ENCODE measurements at places on chromosomes 16 and 17.

DNA sequence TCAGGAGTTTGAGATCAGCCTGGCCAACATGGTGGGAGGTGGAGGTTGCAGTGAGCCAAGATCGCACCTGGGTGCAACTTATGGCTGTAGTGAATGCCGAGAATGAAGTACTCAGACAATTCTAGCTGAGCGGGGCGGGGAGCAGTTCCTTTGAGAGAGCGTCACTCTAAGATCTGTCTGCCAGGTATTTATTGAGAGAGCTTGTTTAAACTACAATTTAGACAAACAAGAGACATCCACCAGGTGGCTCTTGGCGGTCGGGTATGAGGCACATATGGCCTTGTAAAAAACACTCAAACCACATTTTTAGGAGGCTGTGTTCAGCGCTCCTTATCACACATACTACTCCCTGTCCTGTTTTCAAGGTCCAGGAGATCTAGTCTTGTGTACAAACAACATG, 40.6 kb upstream of the CDH1 start:
- DNase-seq = no peak

- DNase-seq = no peak
Observed at GRCh38 chr16:58933186-58933585, 199.1 kb upstream of the GOT2 start.

DNA sequence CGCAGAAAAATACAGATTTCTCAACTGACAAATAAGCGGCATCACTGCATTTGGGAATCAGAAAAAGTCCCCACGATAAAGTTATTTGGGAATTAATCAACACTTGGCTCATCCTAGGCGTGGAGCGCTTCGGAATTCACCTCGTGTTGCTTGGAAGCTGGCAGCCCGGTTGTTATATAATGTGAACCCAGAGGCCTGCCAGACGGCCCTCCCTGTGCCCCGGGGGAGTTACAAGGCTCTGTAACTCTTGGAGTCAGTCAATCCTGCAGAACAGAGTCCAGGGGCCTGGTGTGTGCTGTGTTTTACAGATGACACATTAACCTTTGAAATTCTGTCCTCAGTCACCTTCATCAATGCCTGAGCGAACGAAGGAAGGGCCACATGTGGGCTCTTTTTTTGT, 111.1 kb downstream of the PITPNC1 start:
- DNase-seq = no peak

DNA sequence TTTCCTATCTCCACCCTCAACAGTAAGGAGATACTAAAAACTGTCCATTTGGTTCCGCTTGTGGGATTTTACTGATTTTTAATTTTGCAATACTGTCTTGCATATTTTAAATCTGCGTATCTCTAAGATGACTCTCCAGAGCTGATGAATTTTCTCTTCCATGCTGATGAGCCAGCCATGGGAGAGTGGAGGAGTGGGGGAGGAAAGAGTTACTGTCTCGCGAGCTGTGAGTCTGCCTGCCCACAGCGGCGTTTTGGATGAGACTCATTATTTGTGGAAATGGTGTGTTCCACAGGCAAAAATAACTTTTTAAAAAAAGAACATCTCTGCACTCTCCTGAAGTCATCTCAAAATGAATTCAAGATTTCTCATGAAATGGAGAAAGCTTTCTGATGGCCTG, 34.6 kb upstream of the MYOCD start:
- DNase-seq = no peak

DNA sequence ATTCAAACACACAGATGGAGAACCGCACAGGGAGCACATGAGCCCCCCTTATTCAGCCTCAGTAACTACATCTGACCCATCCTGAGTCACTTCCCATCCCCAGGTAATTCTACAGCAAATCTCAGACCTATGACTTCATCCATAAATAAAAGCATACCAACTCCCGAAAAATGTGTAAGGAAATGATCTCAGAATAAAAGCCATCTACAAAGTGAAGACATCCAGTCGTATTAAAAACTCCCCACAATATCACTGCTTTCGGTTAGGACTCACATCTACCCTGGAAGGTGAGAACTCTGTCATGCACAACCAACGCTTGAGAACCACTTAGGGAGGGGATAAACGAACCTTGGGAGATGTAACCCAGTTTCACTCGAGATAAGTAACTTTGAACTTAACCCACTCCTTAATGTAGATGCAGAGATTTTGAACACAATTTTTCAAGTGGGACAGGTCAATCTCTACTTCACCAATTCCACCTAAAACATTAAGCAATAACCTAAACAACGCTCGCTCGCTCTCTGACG, 1.3 kb downstream of the USP36 start:
- no peak for DNase-seq

- peak; percentile 85 for DNase-seq
Observed at GRCh38 chr16:86988920-86989696, 328.1 kb downstream of the C16orf95 start.

DNA sequence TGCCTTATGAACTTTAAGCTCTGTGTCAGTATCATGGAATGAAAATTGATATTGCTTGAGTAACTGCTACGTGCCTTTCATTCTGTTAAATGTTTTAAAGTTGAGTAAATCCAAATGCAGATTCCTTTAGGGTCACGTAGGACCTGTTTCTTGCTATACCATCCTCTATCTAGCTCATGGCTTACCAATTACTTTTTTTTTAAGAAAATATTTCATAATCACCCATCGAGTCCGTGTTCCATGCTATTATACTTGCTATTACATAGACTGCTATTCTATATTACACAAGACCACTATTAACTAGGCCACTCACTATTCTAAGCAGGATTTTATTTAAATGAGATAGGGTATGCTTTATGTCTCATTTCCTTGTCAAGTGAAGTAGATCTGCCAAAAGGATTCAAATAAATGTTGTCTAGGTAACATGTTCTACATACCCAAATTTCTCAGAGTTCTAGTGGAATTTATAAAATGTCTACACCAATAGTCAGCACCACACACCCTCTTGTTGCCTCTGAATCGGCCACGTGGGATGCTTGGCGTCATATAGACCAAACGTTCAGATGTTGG, 11.9 kb downstream of the ANKFN1 start:
- DNase-seq = no peak

DNA sequence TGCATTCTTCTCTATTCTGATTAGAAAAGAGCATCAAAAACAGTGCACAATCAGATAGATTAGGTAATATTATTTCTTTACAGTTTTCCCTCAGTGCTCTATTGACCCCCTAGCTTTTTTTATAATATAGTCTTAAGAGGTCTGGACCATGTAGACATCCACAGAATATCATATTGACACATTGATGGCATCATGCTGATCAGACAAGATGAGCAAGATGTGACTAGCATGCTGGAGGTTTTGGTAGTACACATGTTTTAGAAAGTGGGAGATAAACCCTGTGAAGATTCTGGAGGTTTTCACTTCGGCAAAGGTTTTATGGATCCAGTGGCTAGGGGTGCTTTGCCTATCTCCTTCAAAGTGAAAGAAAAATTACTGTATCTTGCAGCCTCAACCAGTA, 2.8 kb upstream of the ABCA8 start:
- DNase-seq = no peak

DNA sequence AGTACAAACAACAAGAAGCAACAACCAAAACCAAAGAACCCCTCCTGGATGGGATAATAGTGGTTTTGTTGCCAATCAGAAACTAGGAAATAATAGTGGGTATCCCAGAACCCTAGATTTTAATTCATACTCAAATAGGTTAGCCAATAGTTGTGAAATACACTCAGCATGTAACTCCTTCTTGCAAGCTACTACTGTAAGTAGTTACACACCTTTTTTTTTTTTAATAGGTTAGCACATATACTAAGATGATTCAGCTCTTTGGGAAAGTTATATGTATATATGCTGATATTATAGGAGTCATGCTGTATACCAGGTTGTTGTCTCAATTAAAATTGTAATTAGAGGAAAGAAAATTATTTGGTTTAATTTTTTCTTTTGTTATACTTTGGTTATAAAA, 92.5 kb upstream of the HAS3 start:
- no peak for DNase-seq

DNA sequence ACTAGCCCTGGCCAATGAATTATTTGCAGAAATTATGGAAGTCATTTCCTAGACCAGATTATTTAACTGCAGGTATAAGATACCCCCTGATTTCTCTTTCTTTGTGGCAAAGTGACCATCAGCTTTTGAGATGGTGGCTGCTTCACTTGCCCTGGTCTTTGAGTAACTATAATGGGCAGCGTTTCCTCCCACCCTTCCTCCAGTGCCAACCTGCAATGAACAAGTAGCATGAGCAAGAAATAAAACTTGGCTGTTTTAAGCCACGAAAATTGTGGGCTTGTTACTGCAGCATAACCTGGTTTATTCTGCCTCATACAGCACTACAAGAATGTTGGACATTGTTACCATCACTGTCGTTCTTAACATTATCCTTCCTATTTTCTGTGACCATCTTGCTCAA, 105.3 kb downstream of the CYLD start:
- no peak for DNase-seq

DNA sequence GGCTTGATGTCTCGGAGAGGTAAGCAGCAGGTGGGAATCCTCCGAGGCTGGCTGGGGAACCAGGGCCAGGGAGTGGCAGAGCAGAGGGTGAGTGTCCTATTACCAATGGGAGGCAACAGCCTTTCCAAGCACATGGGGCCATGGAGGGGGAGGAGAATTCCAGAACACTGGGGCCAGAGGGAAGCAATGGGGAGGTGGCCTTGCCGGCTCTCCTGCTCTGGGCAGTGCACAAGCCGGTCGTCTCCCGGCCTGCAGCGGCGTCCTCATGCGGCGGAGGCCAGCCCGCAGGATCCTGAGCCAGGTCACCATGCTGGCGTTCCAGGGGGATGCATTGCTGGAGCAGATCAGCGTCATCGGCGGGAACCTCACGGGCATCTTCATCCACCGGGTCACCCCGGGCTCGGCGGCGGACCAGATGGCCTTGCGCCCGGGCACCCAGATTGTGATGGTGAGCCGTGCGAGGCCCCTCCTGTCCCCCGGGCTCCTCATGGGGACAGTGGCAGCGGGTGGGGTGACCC, 21.9 kb downstream of the SGSH start:
- no peak for DNase-seq

DNA sequence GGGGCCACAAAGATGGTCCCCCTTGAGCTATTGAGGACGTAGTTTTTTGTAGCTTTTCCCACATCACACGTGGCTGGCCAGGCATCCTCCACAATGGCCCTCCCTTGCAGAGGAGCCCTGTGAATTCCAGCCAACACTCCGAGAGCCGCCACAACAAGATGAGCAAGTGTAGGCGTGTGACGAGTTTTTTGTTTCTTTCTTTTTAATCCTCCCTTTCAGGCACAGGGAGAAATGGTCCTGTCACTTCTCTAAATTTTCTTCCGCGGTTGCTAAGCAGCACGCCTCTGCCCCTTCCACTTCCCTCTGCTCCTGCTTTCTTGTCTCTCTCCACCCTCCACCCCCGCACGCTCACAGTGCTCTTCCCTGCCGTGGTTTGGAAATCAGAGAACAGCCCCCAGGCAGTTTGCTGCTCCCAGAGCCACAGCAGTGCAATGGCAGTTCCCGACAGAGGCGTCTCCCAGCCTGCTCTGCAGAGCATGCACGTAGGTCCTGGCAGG, 68.0 kb upstream of the MRTFB start:
- DNase-seq = no peak

DNA sequence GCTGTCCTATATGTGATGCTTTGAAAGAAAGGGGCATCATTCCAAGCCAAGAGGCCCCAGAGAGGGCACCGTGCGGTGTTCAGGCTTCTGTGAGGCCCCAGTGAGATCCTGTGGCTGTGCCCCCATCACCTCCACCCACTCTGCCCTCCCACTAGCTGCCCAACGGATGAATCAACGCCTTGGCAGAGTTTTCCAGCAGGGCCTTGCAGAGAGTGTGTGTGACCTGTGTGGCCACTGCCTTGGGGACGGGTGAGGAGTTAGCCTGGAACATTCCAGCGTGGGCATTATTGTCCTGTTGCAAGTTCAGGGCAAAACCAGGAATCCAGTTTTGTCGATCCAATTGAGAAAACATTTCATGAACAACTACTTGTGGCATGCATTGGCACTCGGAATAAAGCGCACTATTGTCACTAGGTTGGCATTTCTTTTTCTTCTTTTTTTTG, 53.7 kb downstream of the SF3B3 start:
- peak; percentile 83 for DNase-seq

GRCh38 chr16:9012848-9013507, 49.3 kb upstream of the USP7 start:
- no peak for DNase-seq

- DNase-seq = no peak
Observed at GRCh38 chr16:19437280-19437679, 19.6 kb downstream of the TMC5 start.

- no peak for DNase-seq
Observed at GRCh38 chr17:77480199-77480508, 339.4 kb downstream of the SEC14L1 start.

DNA sequence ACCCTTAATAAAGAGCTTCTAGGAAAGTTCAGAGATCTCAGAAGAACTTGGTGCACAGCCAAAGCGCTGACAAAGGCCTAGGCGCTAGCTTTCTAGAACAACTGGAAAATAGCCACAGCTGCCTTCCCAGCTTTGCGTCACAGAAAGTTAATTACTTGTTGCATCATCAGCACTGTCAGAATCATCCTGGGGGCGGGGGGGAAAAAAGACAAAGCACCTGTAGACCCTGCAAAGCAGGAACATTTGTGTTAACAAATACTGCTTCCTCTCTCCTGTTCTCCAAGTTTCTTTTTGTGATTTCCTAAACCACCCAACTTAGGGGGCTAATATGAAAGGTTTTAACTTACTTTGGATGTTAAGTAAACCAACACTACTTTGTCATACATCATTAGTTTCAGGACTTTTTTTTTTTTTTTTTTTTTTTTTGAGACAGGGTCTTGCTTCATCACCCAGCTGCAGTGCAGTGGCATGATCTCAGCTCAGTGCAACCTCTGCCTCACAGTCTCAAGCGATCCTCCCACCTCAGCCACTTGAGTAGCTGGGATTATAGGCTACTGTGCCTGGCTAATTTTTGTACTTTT, 4.8 kb upstream of the AARSD1 start:
- DNase-seq = no peak

DNA sequence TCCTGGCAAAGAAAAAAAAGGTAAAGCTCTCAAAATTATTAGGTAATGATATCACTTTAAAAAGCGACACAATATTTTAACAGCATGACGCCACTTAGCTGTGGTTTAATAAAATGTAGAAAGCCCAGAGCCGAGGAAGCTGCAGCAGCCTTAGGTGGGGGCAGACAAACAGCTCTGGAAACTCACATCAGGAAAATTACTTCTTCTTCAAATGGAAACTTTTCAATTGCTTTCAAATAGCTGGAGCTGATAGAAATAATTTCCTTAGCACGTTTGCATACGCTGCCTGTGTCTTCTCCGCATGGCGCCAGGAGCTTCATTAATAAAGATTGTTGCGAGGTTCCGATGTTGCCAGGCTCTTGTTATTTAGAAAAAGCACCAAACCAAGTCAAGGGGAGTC, 835.3 kb upstream of the EEF2KMT start:
- DNase-seq = no peak

All from chondrocyte (in vitro differentiated cells).